ENCODE measurements at places on chromosomes 12 and 14.

- no peak for DNase-seq
These were observed 48.0 kb upstream of the TRAF3 start for GRCh38 chr14:102729268-102729667.

DNA sequence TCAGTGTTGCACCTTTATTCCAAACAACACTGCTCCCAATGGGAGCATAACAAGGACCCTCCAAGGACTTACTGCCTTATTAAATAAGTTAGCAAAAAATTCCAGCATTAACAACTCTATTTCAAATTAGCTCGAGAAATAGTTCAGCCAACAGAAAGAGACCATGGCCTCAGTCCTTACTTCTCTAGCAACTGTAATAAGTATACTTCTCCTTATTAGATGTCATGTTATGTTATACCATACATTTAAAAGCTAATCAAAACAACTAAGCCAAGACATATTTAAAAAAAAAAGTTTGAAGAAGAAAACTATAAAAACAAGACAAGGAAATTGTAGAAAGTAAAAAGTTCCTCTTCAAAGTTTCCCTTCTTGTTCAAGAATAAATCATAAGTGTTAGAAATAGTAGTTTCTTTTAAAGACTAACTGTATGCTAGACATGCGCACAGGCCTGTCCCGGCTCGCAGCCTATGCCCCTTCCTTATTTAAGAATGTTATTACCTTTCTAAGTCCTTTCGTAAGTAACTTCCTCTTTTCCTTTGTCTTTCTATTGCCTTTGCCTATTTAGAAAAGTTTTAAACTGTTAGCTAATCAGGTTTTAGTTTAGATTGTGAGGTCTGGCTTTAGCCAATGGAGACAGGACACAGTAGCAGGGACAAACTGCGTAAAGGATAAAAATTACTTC, 68.6 kb downstream of the RESF1 start:
- no peak for DNase-seq

GRCh38 chr12:128543971-128544370, 277.0 kb downstream of the TMEM132C start:
- no peak for DNase-seq

DNA sequence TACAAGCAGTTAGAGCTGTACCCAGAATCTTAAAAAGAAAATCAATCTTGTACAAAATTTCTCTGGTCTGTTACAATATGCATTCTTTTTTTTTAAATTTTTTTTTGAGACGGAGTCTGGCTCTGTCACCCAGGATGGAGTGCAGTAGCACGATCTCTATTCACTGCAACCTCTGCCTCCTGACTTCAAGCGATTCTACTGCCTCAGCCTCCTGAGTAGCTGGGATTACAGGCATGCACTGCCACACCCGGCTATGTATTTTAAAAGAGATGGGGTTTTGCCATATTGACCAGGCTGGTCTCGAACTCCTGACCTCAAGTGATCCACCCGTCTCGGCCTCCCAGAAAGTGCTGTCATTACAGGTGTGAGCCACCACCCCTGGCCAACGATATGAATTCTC, 4.1 kb downstream of the FBXO33 start:
- no peak for DNase-seq

DNA sequence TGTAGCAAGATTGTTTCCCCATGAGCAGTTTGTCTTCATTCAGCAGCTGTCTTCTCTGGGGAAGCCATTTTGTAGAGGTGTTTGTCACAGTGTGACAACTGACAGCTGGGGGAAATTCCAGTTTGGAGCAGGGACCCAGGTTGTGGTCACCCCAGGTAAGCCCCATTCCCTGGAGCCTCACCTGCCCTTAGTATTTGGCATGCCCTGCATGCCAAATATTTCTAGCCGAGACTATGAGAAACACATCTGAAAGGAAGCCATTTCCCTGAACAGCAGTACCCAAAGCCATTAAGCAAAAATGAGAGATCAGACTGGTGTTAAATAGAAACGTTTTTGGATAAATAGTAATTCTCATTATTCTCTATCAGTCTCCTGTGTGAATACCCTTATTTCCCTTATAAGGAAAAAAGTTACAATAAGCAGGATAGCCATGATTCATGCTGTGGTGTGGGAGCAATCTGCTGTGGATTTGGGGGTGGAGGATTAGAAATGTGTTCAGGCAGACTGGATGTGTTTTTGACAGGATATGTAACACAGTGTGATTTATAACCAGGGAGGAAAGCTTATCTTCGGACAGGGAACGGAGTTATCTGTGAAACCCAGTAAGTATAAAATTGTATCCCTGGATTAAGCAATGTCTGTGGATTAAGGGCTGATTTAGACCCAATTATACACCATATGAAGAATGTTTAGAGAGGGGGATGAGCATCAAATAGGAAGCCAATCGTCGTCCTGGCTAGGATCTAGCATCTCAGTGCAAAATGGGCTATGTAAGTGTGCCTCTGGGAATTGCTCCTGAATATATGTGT, 68.9 kb downstream of the DAD1 start:
- DNase-seq = no peak

GRCh38 chr12:88416786-88417185, 163.5 kb downstream of the KITLG start:
- DNase-seq = no peak

- DNase-seq = no peak
These were observed 37.2 kb downstream of the GABARAPL1 start for GRCh38 chr12:10249690-10250455.

- no peak for DNase-seq
These were observed 1501.8 kb upstream of the FLRT2 start for GRCh38 chr14:84028080-84028604.

GRCh38 chr12:119475650-119476049, 117.9 kb upstream of the TMEM233 start:
- DNase-seq = no peak

GRCh38 chr14:38646391-38646790, 390.5 kb upstream of the CLEC14A start:
- DNase-seq = peak; percentile 1

GRCh38 chr14:68397822-68398221, 395.0 kb downstream of the ZFP36L1 start:
- no peak for DNase-seq

GRCh38 chr12:110667671-110668070, 21.2 kb downstream of the HVCN1 start:
- no peak for DNase-seq

DNA sequence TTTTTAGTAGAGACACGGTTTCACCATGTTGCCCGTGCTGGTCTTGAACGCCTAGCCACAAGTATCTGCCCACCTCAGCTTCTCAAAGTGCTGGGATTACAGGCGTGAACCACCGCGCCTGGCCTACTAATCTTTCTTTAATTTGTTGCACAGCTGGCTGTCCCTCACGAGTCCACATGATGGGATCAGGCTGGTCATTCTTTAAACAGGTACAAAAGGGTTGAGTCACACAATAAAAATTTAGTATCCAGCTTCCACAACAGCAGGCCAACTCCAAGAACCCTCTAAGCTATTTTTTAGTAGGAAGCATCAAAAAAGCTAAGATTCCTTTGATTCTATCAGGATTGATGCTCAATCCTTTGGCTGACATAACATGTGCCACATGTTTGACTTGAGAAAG, 17.8 kb downstream of the SINHCAF start:
- no peak for DNase-seq

DNA sequence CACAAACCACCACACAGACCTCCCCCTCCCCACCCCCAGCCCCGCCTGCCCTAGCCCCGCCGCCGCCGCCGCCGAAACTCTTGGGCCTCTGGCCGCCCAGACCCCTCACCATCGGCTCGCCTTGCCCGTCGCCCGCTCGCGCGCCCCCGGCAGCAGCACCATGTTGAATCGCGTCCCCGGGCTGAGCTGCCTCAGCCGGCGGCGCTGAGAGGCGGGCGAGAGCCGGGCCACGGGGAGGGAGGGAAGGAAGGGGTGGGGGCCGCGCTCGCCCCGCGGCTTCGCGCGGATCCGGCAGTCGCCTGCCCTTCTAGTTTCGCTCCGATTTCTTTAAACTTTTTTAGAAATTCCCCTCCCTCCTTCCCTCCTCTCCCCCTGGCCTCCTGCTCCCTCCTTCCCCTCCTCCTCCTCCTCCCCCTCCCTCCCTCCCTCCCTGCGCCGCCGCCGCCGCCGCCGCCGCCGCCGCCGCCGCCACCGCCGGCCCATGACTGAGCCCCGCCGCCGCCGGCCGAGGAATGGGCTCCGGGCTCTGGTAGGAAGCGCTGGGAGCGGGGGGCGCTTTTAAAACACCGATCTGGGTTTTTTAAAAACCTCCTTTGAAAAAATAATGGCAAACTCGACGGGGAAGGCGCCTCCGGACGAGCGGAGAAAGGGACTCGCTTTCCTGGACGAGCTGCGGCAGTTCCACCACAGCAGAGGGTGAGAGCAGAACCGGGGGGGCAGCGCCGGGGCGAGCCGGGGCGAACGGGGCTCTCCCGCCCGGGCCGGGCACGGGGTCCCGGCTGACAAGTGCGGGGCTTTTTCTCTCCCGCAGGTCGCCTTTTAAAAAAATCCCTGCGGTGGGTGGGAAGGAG, at the start of gene ARID2:
Gene ARID2, plus strand, starts transcription at position 474 of the 851 bp plus-strand sequence. Its CDS starts 131 bp downstream, at position 605.
- DNase-seq = no peak

DNA sequence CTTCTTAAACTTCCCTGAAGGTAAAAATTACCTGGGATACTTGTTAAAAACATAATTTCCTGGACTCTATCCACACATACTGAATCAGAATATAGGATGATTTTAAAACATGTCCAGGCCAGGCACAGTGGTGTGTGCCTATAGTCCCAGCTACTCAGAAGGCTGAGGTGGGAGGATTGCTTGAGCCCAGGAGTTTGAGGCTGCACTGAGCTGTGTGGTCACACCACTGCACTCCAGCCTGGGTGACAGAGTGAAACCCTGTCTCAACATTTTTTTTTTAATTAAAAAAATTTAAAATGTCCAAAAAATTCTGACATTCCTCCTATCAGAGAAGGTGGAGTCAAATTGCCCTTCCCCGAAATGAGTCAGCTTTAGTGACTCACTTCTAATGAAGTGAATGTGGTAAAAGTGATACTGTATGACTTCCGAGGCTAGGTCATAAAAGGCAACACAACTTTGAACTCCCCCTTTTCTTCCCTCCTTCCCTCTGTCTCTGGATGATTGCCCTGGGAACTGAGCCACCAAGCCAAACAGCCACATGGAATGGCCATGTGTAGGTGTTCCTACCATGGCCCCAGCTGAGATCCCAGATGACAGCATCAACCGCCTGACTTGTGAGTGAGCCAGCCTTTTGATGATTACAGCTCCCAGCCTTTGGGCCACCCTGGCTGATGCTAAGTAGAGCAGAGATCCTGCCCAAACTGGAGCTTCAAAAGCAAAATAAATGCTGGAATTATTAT, 36.3 kb downstream of the LIMA1 start:
- DNase-seq = no peak

- no peak for DNase-seq
These were observed 18.1 kb downstream of the CDKN1B start for GRCh38 chr12:12735301-12735700.

DNA sequence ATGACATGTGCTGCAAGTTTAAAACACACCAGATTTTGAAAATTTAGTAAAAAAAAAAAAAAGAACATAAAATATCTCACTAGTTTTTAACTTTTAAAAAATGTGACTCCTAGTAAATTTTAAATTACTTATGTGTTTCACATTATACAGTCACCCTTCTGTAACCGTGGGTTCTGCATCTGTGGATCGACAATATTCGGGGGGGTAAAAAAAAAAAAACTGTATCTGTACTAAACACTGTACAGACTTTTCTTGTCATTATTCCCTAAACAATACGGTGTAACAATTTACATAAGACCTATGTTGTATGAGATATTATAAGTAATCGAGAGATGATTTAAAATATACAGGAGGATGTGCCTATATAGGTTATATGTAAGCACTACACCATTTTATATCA, 3.2 kb downstream of the DDX24 start:
- DNase-seq = no peak

DNA sequence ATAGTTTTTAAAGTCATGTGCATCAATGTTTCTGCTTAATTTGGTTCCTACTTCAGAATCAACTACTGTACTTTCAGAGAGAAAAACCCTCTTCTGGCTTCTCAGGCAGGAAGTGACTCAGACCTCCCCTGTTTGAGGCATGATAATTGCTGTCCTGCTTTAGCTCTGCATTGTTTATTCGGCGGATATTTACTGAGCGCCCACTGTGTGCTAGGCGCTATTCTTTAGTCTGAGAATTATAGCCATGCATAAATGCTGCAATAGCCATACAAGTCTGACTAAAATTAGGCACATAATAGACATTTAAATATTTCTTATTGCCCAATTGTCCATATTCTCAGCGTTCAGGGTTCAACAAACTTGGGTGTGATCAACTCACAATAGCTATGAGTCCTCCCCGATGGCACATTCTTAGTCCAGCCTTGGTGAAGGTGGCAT, 6.1 kb upstream of the AMIGO2 start:
- no peak for DNase-seq

- DNase-seq = no peak
These were observed 341.4 kb downstream of the ADAMTS20 start for GRCh38 chr12:43210485-43211192.

DNA sequence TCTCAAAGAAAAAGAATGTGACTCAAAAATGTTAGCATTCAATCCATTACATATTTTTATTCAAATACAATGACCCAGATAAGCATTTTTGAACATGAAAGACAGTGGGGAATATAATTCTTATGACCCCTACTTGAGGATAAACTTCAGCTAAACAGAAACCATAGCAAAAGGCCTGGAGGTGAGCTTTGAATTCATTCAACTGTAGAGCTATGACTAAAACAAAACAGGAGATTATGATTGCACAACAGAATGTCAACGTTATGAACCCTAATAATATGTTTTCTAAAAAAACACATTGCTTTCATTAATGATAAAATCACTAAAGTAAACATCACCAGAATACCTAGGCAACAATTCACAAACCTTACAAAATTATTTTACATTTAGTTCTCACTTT, 27.8 kb downstream of the EFCAB11 start:
- no peak for DNase-seq

DNA sequence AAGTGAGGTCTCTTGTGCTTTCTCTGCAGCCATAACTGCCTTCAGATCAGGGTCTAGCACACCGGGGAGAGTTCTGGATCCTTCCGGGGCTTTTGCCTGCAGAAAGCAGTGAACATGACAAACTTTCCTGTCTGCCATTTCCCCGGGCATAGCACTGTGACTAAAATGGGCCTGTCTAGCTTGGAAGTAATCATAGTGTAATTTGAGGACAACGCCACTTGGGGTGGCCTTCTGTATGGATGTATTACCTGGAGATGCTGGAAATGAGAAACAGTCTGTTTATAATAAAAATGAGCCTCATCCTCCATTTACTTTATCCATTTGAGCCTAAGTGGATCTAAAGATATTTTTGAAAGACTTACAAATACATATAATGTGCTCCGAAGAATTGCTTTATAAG, 453.7 kb downstream of the VRK1 start:
- DNase-seq = no peak

GRCh38 chr12:1832801-1833595, 12.6 kb downstream of the LRTM2 start:
- DNase-seq = no peak

DNA sequence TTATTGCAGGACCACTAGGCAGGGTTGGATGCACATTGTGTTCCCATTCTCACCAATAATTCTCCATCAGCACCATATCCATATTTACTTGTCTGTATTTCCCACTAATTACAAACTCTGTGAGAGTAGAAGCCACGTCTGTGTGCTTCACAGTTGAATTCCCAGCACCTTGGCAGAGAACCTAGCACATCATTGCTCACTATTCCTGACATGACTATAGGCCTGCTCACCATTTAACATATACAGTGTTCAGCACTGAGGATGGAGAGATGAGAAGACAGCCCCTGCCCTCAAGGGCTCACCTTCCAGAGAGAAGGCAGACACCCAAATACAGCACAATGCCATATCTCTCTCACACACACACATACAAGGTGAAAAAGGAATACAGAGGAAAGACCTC, 5.0 kb downstream of the DAD1 start:
- DNase-seq = no peak

Data from LNCaP clone FGC (cell line).